ENCODE measurements at places on chromosomes 16 and 17.

DNA sequence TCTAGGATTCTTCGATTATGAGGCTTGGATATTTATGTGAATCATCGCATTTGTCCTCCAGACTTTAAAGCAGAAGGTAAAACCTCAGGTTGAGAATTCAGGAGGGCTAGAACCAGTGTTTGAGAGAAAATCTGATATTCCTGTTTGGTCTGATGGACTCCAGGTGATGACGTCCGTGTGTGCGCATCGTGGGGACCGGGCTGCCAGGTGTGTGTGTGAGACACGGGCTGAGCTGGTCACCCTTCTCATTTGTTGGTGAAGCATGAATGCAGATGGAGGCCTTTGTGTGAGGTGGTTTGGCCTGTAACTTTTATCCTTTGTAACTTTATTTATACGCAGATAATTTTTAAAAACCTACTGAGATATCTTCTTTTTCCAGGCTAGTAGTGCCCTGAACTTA is 42.8 kb downstream of the ZNF750 start:
- DNase-seq = no peak

GRCh38 chr16:12078405-12079280 is 102.1 kb downstream of the SNX29 start:
- DNase-seq = no peak

DNA sequence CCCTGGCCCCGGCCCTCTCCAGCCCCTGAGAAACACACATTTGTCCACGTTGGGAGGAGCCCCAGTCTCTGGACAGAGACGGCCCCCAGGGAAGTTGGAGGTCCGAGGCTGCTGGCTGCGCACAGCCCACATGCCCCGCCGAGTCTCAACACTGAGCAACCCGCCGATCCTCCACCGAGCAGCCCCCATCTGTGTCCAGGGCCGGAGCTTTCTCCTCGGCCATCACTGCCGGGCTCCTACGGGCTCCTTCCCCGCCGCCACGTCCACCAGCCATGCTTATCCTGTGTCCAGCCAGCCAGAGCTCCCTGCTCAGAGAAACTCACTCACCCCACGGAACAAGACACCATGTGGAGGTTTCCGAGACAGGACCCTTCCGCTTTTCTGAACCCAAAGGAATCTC is 103.3 kb downstream of the ENGASE start:
- no peak for DNase-seq

GRCh38 chr17:35817196-35817595 is 7.9 kb downstream of the TAF15 start:
- DNase-seq = no peak

DNA sequence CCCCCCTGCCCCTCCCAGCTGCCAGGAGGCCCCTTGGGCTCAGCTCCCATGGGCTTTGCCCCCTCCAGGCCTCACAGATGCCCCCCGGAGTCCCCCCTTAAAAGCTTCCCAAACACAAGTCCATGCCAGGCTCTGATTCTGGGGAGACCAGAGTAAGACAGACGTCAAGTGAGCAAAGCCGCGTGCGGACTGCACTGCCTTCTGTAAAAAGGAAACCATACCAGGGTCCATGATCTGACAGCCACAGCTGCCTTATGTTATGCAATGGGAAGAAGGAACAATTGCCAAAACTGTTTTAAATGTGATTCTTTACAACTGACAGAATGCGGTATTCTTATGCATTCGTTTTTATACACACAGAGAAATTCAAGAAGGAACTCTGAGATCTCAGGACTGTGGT is 17.9 kb upstream of the HEXD start:
- DNase-seq = no peak

DNA sequence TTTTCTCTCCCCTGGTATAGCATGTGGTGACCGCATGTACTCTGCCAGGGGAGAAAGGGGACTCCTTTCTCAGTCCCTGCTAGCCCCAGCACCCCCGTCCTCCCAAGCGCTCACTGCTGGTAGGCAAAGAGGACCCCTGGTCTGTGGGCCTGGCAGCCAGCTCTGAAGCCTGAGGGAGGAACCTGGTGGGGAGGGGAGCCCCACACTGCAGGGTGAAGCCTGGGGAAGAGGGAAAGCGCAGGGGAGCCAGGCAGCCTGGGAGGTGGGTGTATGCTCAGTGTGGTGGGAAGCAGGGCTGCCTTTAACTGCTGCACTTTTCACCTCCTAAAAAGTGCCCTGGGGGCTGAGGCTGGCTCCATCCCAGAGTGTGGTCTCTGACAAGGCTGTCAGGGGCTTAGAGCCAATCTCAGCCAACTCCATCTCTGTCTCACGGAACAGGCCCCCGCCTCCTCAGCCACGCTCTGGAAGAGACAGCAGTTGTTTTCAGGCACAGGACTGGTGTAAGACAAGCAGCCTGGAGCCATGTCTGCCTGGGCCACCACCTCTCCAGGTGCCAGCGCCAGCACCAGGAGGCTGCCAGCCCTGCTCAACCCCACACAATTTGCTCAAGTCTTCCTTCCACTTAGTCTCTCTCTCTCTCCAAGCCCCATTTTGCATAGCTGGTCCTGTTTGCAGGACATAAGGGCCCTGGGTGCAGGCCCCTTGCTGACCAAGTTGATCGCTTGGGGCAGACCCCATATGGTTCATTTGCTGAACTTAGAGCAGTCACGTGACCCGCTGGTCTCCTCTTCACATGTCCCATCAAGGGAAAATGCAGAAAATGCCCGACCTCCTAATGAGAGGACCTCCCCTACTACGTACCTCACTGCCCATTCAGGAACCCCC is 14.7 kb upstream of the TBX2 start:
- DNase-seq = no peak

DNA sequence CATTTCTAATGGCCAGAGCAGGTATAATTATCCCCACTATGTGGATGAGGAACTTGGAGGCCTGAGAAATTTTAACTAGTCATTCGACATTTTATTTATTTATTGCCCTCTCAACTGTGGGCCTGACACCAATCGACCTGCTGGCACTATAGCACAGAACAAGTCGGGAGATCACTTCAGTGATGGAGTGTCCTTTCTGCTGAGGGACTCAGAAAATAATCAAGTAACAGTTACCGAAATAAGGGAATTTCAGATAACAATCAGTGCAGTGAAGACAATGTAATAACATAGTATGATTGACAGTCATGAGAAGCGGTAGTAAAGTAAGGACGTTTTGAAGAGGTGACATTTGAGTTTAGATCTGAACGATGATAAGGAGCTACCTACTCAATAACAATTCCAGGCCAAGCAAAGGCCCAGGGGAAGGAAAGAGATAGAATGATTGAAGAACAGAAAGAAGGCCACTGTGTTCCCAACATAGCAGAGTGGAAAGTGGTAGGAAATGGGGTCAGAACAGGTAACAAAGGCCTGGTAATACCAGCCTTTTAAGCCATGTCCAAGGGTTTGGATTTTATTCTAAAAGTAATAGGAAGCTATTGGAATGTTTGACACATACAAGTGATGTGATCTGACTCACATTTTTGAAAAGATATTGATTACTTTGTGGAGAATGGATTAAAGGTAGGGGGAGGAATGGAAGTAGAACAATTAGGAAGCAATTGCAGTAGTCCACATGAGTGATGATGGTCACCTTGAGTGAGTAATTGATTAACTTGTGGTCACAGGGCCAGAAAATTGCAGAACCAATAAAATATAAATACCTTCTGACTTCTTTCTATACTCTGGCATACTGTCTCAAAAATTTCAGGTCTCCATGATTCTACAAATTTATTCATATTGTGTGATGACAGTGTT is 1.4 kb downstream of the STXBP4 start:
- DNase-seq = no peak

- DNase-seq = no peak
Observed at GRCh38 chr16:15415511-15415985, 18.8 kb upstream of the BMERB1 start.
